Kasumi-1 (cell line): ENCODE measurements at places on chromosomes 1 and 21.

GRCh38 chr1:200550367-200550766, 70.2 kb downstream of the KIF14 start:
- DNase-seq: no peak

DNA sequence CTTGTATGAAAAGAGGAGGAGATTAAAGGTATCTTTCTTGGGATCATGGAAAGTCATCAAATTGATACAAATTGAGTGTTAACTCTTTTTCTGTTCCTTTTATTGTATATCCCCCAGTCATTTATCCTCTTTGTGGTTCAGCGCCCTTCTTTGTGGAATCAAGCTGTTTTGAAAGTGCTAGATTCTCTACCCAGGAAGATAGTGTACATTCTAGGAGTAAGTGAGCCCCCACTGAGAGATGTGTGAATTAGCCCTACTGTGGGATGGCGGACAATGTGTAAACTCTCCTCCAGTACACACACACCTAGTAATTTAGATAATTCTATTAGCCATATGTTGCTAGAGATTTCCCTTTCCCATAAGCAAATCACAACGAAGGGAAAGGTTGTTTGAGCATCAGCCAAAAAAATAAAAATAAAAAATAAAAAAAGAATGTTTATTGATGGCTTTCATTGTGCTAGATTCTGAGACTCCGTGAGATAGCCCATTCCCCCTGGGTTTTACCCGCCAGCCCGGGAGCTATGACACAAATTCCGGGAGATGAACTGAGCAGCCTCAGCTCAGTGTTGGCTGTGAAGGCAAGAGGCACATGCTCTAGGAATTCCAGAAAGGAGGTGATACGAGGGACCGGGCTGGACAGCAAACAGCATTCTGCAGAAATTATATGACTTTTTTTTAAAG, 378.4 kb upstream of the RUNX1 start:
- no peak for DNase-seq

DNA sequence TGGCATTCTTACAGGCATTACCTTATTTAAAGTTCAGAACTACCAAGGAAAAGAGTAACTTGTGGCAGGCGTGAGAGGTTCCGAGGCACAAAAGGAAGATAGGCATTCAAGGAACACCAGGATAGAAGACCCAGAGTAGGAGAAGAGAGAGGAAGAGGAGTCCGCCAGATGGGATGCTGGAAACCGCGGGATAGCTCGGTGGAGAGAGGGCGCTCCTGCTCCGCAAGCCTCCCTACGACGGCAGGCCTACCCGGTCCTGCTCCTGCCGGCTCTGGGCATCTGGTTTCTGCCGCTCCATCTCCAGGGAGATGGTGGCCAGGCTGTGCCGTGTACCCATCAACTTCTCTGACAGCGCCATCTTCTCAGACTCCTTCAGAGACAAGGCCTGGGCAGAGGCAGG, 5.4 kb upstream of the NBPF1 start:
- no peak for DNase-seq

DNA sequence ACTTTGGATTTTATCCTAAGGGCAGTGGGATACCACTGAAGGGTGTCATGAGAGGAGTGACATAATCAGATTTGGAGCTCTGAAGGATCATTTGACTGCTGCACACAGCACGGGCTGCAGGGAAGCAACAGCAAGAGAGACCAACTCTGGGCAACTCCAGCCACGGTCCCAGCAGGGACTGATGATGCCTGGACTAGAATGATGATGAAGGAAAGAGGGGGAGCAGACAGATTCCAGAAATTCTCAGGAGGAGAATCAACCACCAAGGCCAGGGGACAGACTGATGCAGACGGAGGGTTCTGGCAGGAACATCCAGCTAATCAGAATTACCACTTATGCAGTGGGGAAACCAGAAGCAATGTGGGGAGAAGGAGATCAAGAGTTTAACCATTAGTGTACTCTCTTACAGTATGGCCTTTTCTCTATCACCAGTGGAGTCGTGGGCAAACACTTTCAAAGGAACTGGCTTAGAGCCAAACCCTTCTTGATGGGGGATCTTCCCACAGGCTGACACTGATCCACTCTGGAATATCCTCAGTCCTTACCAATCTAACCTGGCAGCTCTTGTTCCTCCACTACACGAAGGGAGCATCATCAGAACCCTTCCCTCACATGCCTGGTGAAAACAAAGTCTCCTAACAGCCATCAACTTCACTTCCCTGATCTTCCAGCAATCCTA, 3.3 kb downstream of the URB1 start:
- DNase-seq: no peak

GRCh38 chr21:38780879-38781278, 24.9 kb upstream of the ETS2 start:
- DNase-seq: no peak

DNA sequence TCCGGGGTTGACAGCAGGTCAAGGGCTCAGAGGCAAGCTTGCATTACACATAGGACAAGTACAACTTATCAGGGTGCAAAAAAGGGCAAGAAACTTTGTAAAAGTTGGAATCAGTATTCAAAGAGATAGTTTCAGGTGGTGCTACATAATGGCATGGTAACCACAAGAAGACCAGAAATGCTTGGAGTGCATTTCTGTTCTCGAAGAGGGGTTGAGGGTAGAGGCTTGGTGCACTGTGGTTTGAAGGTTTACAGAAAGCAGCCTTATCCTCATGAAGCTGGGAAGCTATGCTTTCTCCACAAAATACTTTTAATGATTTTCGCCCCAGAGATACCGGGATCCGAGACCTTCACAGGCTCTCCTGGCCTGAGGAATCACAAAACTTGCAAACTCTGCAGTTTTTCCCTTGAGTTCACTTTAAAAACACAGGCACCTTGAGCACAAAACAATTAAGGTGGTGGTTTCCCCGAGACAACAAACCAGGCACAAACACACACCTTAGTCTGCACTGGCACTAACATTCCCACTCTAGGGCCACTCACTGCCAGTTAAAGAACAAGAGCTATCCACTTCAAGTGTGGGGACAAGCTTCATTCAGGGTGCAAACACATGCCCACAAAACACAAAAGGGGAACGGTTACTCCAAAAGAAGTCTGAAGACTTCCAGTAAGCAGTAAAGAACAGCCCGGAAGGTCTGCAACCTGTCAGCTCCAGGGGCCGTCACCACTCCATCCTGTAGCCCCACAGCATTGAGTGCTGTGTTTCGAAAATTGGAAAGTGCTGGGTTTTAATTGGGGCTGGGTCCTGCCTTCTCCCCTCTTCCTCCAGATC, 29.8 kb upstream of the NFIA start:
- DNase-seq: no peak

- DNase-seq: no peak
Measured at GRCh38 chr1:7886405-7886745, 33.5 kb upstream of the UTS2 start.

DNA sequence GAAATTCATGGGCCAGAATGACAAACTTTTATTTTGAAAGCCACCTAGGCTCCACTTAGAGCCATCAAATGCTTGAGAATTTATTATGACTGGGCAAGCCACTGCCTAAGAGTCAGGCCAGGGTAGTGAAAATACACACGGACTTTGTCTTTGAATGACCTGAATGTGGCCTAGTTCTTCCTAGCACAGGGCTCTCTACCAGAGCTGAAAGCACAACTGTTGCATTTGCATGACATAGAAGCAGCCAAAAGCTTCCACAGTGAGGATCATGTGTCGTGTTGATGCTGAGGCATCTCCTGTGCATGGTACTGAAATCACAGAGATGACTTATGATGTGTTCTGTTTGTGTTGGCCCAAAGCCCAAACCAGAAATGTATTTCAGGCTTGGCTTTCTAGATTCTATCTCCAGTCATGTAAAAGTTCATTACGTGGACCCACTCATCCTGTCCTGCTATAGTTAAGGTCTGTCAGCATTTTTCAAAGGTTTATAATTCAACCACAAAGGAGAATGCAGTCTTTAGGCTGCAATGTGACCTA, 164.0 kb upstream of the UBE2U start:
- DNase-seq: no peak

DNA sequence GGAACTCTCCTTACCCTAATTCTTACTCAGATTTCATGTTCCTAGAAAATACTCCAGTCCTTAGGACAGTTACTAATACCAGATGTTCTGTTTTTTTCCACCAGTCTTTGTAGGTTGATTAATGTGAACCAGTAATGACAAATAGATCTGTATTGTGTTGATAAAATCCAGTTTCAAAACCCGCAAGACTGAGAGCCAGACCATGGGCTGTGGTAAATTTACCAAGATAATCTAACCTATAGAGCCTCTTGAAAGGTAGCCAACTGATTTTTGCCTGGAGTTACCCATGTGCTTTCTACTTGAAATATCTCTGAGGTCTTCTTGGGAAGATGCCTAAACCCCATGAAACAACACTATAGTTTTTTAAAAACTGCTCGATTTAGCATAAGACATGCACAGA, 46.5 kb upstream of the CDC7 start:
- no peak for DNase-seq

- no peak for DNase-seq
Measured at GRCh38 chr21:38266732-38267131, 9.9 kb downstream of the KCNJ15 start.

- no peak for DNase-seq
Measured at GRCh38 chr1:159817276-159818041, 9.2 kb upstream of the SLAMF8 start.

GRCh38 chr1:182085726-182086125, 24.2 kb upstream of the ZNF648 start:
- no peak for DNase-seq

GRCh38 chr1:156703741-156704140, 1.6 kb downstream of the CRABP2 start:
- no peak for DNase-seq

DNA sequence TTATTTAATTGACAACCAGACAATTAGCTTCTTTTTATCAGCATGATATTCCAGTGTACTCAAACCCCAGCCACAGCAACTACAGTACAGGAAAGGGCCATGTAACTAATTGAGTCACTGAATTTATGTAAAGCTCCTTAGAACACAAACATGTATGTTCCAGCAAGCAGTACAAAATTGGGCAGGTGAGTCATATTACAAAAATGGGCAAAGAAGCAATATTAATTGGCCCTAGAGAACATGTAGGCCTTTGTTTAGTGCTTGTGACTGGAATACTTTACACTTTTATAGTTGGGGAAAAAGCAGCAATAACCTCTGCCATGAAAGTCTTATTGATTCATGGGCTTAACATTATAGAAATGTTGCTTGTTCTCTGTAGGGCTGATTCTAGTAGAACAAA, 31.8 kb downstream of the CLEC20A start:
- no peak for DNase-seq

DNA sequence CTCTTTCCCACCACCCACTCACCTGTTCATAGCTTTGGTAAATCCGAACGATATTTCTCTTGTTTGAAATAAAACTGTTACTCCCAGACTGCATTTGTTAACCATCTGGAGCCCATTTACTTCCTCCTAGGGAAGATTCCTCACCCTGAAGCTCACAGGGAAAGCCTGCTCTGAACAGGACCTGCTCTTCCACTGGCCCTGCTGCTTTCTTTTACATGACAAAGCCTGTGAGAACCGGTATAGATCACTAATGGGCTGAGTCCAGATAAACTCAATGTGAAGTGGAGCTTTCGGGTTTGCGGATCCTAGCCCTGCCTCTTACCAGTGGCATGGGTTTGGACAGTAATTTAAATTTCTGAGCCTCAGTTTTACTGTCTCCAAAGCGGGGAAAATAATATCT, 45.2 kb downstream of the FAM163A start:
- no peak for DNase-seq

DNA sequence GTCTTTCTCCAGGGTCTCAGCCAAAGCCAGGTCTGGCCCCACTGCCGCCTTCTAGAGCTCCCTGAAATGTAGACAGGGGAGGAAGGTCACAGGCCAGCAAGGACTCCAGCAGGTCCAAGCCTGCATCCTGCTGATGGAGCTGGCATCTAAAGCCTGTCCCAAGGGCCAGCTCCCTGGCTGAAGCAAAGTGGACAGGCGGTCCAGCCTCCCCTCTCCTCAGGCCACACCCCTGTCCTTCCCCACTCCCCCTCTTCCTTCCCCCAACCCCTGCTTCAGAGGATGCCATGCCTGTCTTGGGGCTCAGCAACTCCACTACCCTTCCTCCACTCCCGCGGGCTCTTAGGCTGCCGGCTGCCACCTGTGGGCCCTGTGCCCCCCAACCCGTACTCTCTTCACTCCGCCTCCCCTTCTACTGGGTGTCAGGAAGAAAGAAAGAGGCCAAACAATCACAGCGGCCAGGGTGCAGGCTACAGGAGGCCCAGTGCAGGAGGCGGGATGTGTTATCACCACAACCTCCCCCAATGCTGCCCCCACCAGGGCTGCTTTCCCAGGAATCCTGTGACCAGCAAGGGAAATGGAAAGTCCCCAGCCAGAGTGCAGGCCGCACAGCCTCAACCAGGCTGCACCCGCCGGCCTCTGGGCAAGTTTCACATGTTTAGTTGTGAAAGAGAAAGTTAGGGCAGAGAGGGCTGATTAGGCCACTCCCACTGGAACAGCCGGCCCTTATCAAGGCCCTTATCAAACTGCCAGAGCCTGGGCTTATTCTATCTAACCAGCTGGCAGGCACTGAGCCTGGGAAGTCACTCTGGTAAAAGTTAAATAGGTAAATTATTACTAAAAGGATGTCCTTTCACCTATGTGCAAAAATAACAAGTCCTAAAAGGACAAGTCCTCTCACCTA, 34.1 kb downstream of the ACOT7 start:
- DNase-seq: peak; percentile 25

GRCh38 chr21:37206496-37206895, 60.6 kb downstream of the VPS26C start:
- no peak for DNase-seq

GRCh38 chr1:203273206-203273868, 32.0 kb upstream of the BTG2 start:
- peak; percentile 46 for DNase-seq

- DNase-seq: no peak
Measured at GRCh38 chr1:95012389-95012788, 60.4 kb downstream of the ALG14 start.

- DNase-seq: no peak
Measured at GRCh38 chr1:118884946-118885345, 103.2 kb downstream of the TBX15 start.
